Upper lobe of left lung (tissue), 6 donors: ENCODE measurements at places on chromosomes 13 and 19.

- peaks cover 15% of the 10 kb centered on the region for H3K4me1 ChIP-seq
- no peaks in the 10 kb centered on the region for H3K27me3 ChIP-seq
- no peaks in the 10 kb centered on the region for H3K36me3 ChIP-seq
- H3K4me3 ChIP-seq: no peak overlapping the region
- no peak for DNase-seq
- H3K27ac ChIP-seq: peak overlapping the region; percentile 85
Observed at GRCh38 chr19:7494416-7495098, 5.7 kb upstream of the PEX11G start.

DNA sequence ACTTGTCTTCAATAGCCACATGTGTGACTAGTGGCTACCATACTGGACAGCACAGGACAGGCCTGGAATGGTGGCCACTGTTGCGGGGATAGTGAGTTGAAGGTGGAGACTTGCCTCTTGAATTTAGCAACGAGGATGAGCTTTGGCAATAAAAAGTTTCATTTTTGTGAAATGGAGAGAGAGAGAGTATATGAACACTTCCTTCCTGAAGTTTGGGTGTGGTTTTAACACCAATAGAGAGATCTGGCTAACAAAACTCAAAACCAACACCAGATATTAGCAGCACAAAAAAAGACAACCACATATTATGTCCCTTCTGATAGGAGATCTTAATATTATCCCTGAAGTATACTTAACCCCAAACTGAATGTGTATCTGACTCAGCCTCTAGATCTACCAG lies 6.3 kb upstream of the LRFN3 start:
- peak overlapping the region; percentile 72 for H3K27ac ChIP-seq
- H3K36me3 ChIP-seq: no peaks in the 10 kb centered on the region
- H3K4me3 ChIP-seq: no peak overlapping the region
- H3K27me3 ChIP-seq: no peaks in the 10 kb centered on the region

DNA sequence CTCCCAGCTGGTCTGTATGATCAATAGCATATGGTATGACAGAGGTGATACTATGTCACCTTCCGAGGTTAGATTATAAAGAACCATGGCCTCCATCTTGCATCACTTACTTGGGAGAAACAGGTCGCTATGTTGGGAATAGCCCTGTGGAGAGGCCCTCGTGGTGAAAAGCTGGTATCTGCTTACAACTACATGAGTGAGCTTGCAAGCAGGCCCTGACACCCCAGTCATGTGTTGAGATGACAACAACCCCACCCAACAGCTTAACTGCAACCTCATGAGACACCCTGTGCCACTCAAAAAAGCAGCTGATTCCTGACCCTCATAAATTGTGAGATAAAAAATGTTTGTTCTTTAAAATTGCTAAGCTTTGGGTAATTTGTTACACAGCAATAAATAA lies 18.8 kb downstream of the MTRF1 start:
- no peak overlapping the region for H3K4me3 ChIP-seq
- H3K27ac ChIP-seq: peak overlapping the region; percentile 43
- H3K36me3 ChIP-seq: no peaks in the 10 kb centered on the region
- no peak for DNase-seq

- H3K36me3 ChIP-seq: peaks cover 6% of the 10 kb centered on the region
- H3K27ac ChIP-seq: no peak overlapping the region
- no peaks in the 10 kb centered on the region for H3K27me3 ChIP-seq
- H3K4me1 ChIP-seq: peaks cover 13% of the 10 kb centered on the region
Observed at GRCh38 chr13:24282256-24282655, 27.1 kb upstream of the C1QTNF9 start.

GRCh38 chr19:3287814-3288213 lies 63.4 kb downstream of the CELF5 start:
- H3K4me3 ChIP-seq: no peak overlapping the region
- peaks cover 10% of the 10 kb centered on the region for H3K4me1 ChIP-seq
- H3K27ac ChIP-seq: no peak overlapping the region
- no peaks in the 10 kb centered on the region for H3K36me3 ChIP-seq
- no peak for DNase-seq

GRCh38 chr19:33171916-33172359 lies 22.2 kb upstream of the LRP3 start:
- no peak for DNase-seq
- peaks cover 6% of the 10 kb centered on the region for H3K4me1 ChIP-seq
- H3K36me3 ChIP-seq: no peaks in the 10 kb centered on the region

DNA sequence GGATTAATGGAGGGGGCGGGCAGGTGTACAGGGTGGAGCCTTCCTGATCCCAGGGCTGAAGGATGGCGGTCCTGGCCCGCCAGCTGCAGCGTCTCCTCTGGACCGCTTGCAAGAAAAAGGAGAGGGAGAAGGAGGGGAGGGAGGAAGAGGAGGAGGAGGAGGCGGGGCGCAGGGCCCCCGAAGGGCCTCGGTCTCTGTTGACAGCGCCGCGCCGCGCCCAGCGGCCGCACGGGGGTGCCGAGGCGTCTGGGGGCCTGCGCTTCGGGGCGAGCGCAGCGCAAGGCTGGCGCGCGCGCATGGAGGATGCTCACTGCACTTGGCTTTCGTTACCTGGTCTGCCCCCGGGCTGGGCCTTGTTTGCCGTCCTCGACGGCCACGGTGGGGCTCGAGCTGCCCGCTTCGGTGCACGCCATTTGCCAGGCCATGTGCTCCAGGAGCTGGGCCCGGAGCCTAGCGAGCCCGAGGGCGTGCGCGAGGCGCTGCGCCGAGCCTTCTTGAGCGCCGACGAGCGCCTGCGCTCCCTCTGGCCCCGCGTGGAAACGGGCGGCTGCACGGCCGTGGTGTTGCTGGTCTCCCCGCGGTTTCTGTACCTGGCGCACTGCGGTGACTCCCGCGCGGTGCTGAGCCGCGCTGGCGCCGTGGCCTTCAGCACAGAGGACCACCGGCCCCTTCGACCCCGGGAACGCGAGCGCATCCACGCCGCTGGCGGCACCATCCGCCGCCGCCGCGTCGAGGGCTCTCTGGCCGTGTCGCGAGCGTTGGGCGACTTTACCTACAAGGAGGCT lies at the start of gene PPM1N:
Gene PPM1N (plus strand): TSS at position 33 of the 785 bp plus-strand sequence. CDS start 30 bp downstream, at position 63.
- H3K4me3 ChIP-seq: peak within 1 kb of the TSS; percentile 87
- no peaks in the 10 kb centered on the region for H3K36me3 ChIP-seq
- H3K27me3 ChIP-seq: no peaks in the 10 kb centered on the region
- peak within 1 kb of the TSS; percentile 19 for H3K27ac ChIP-seq

DNA sequence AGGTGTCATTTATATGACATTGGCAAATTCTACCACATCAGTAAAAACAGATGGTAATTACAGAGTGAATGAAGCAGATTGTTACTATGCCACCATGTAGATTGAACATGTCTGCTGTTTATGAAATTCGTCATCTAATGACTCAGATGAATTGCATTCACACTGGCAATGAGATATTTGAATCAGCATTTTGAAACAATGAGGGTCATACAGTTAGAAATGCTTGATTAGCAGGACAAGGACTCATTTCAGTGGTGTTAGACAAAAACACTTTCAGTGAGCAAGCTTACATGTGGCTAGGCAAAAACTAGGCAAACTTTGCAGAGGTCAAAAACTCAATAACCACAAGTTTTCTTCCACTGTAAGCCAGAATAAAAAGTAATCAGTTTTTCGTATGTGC lies 1165.0 kb downstream of the SLITRK1 start:
- DNase-seq: no peak
- H3K4me3 ChIP-seq: no peak overlapping the region
- no peak overlapping the region for H3K27ac ChIP-seq

DNA sequence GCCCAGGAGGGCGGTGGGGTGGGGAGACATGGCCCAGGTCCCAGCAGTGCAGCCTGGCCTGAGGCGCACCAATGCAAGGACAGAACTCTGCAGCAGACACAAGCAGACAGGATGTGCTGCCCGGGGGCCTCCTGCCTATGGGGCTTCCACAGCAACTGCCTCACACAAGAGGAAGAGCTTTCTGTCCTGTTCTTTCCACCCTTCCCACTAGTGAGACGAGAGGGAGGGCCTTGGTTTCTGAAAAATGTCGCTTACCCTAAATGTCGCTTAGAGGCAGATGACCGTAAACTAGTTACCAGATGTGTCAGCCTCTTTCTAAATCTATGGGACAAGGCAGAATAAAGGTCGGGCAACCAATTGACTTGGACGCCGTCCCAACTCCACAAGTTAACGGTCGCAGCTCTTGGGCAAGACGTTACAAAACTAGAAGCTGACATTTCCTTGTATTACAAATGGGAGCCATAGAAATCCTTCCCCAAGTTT lies at the start of gene LAIR1:
Gene LAIR1 (minus strand): TSS at position 157 of the 483 bp plus-strand sequence. CDS start 127 bp downstream, at position 30.
- no peaks in the 10 kb centered on the region for H3K27me3 ChIP-seq
- no peak for DNase-seq
- no peaks in the 10 kb centered on the region for H3K36me3 ChIP-seq
- peak within 1 kb of the TSS; percentile 45 for H3K4me3 ChIP-seq

DNA sequence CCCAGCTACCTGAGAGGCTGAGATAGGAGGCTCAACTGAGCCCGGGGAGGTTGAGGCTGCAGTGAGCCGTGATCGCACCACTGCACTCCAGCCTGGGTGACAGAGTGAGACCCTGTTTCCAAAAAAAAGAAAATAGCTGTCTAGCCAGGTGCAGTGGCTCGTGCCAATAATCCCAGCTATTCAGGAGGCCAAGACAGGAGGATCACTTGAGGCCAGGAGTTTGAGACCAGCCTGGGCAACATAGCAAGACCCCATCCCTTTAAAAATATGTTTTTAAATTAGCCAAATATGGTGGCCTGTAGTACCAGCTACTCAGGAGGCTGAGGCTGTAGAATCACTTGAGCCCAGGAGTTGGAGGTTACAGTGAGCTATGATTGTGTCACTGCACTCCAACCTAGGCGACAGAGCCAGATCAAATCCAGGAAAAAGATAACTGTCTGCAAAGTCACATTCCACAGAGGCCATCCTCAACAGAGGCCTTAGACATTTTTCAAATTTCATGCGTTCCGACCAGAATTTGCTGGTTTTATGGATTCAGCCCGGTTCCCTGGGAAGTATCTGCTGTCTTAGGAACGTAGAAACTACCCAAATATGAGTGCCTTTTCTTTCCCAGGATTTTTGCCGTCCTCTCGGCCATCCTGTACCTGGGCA lies 58.7 kb upstream of the USE1 start:
- H3K36me3 ChIP-seq: peaks cover 19% of the 10 kb centered on the region
- H3K27me3 ChIP-seq: no peaks in the 10 kb centered on the region
- H3K4me1 ChIP-seq: no peaks in the 10 kb centered on the region
- no peak overlapping the region for H3K4me3 ChIP-seq

GRCh38 chr13:72125561-72125960 lies 258.6 kb upstream of the DACH1 start:
- no peaks in the 10 kb centered on the region for H3K27me3 ChIP-seq
- no peaks in the 10 kb centered on the region for H3K36me3 ChIP-seq
- DNase-seq: no peak
- no peaks in the 10 kb centered on the region for H3K4me1 ChIP-seq
- H3K27ac ChIP-seq: no peak overlapping the region
- no peak overlapping the region for H3K4me3 ChIP-seq

GRCh38 chr19:37719927-37720265 lies 335 bp upstream of the ZNF607 start:
- peaks cover 9% of the 10 kb centered on the region for H3K4me1 ChIP-seq
- no peak for DNase-seq
- peak overlapping the region; percentile 96 for H3K4me3 ChIP-seq
- H3K36me3 ChIP-seq: no peaks in the 10 kb centered on the region

DNA sequence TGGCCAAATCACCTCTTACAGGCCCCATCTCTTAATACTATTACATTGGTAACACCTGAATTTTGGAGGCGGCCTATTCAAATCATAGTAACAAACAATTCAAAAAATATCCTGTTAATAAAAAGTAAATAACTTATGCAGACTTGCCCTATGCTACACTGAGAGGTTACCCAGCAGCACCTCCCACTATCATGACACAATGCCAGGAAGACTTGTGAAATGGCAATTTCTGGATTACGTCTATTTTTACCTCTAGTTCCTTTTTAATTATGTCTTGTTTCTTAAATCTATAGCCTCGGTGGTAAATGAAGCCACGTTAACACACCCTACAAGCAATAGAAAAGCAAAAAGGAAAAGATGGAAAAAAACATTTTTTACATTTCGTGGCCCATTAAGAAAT lies 6.2 kb upstream of the DZIP1 start:
- H3K4me1 ChIP-seq: no peaks in the 10 kb centered on the region
- no peaks in the 10 kb centered on the region for H3K36me3 ChIP-seq
- DNase-seq: no peak
- H3K27ac ChIP-seq: no peak overlapping the region

DNA sequence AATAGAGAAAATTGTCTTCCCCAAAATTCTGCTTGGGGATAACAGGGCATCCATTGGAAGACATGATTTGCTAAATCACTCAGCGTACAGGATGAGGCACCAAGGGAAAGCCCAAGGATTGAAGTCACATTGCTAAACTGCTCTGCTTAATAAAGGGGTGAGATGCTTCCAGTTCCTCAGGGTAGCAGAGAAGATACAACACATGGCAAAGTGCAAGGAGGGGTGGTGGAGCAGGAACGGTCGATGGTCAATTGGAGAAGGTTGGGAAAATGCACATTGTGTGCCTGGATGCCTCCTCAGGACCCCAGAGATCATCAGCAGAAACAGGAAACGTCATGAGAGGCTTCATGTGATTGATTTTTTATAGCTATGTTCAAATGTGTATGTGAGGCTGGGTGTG lies 116.3 kb upstream of the SOX1 start:
- H3K27me3 ChIP-seq: no peaks in the 10 kb centered on the region
- H3K4me3 ChIP-seq: no peak overlapping the region
- DNase-seq: peak; percentile 3
- H3K36me3 ChIP-seq: no peaks in the 10 kb centered on the region
- H3K4me1 ChIP-seq: no peaks in the 10 kb centered on the region
- H3K27ac ChIP-seq: no peak overlapping the region

DNA sequence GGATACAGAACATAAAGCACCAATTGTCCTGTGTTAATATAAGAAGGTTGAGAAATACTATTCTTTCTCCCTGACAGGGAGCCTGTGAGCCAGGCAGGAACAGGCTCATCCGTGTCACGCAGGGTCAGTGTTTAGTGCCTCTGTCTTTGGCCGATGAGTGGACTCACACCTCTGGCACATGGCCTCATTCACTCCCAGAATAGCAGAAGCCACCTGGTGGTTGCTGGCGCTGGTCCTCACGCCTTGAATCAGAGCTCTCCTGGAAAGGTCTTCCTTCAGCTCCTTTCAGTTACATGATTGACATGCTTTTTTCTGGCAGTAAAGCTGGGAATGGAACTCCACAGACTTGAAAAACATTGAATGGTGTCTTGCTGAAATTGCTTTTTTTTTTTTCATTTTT lies 28.1 kb upstream of the SIAH3 start:
- H3K27ac ChIP-seq: no peak overlapping the region
- no peaks in the 10 kb centered on the region for H3K27me3 ChIP-seq
- no peak overlapping the region for H3K4me3 ChIP-seq
- no peaks in the 10 kb centered on the region for H3K36me3 ChIP-seq
- H3K4me1 ChIP-seq: no peaks in the 10 kb centered on the region

- H3K4me1 ChIP-seq: peaks cover 11% of the 10 kb centered on the region
- no peaks in the 10 kb centered on the region for H3K27me3 ChIP-seq
- H3K27ac ChIP-seq: no peak overlapping the region
- peak; percentile 33 for DNase-seq
- no peaks in the 10 kb centered on the region for H3K36me3 ChIP-seq
- H3K4me3 ChIP-seq: no peak overlapping the region
Observed at GRCh38 chr13:114099191-114099590, 33.2 kb downstream of the RASA3 start.
